ENCODE measurements at places on chromosomes 2 and 18. TPM values are rescaled to one million over a fixed set of nuclear protein-coding genes. Genes with fewer than 3 reads are reported as not detected.

SLC35F6 gene
- 38.8 TPM for total RNA-seq

SIGLEC15 gene
- total RNA-seq, result 0.46 TPM

PAIP2B gene
- 3.8 TPM for total RNA-seq

C2orf15 gene
- 0.33 TPM for total RNA-seq

CLEC4F gene
- total RNA-seq, result 0.29 TPM

TWIST2 gene
- 18.6 TPM for total RNA-seq

MALL gene
- total RNA-seq, result 38.8 TPM

TSN gene
- total RNA-seq, result 43.8 TPM

SPOPL gene
- total RNA-seq, result 34.2 TPM

DCDC2C gene
- not detected for total RNA-seq

USP37 gene
- total RNA-seq, result 11.7 TPM

ATOH8 gene
- 17.5 TPM for total RNA-seq

DNA sequence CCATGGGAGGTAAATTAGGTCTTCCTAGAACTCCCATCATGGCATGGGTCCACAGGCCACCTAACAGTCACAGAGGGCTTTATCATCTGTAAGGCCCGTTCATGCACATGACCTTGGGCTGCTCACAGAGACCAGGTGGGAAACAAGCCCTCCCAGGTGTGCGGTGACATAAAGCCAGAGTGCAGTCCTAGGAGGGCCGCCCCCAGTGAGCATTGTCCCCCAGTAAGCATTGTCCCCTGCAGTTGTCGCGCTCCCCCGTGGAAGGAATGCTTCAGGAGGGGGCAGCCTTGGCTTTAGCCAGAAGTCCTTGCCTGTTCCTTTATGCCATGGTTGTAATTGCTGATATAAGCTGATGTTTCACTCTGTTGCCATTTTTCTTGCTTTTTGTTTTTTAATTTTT is 41.7 kb upstream of the LYPD6B start:
- DNase-seq, result no peak

DNA sequence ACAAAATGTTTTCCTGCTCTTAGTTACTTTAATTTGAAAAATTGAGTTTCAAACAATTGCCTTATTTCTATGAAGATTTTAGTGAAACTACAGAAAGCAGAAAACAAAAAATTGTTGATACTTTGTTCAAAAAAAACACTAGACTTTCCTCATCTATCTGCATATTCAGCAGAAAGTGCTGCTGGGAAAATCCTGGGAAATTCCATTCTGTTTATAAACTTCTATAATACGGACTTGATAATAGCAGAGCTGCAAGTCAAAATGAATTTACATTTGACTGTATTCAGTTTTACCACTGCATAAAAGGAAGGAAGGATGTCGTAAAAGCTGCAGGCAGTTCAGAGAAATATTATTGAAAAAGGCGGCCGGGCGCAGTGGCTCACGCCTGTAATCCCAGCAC is 24.9 kb upstream of the ERICH2 start:
- no peak for DNase-seq

GRCh38 chr2:171146633-171147032 is 14.1 kb downstream of the TLK1 start:
- DNase-seq, result no peak

- peak; percentile 92 for DNase-seq
These were observed 63.4 kb downstream of the INPP4A start for GRCh38 chr2:98507891-98508708.

DNA sequence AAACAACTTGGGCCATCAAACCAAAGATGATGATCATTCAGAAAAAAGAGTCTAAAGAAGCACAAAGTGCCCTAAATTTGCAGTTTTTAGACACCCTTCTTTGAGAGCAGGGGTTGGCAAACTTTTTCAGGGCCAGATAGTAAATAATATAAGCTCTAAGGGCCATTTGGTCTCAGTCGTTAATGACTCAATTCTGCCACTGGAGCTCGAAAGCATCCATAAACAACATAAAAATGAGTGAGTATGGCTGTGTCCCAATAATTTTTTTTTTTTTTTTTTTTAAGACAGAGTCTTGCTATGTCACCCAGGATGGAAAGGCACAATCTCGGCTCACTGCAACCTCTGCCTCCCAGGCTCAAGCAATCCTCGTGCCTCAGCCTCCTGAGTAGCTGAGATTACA is 152.3 kb downstream of the DTNB start:
- DNase-seq, result no peak

DNA sequence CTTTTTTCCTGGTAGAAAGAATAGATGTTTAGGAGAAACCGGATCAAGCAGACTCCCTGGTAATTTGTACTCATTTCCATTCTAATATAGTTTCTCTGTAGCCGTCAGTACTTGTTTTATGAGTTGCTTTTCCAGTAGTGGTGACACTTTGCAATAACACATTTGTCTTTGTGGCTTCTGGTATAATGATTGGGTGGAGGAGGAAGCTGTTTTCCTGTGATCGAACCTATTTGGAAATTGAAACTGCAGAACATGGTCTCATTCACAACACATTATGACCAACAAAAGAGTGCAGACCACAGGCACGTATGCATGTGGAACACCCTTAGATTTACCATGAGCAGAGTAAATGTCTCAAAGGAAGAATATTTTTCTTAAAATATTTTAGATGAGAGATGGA is 7.6 kb upstream of the SERPINB12 start:
- no peak for DNase-seq

DNA sequence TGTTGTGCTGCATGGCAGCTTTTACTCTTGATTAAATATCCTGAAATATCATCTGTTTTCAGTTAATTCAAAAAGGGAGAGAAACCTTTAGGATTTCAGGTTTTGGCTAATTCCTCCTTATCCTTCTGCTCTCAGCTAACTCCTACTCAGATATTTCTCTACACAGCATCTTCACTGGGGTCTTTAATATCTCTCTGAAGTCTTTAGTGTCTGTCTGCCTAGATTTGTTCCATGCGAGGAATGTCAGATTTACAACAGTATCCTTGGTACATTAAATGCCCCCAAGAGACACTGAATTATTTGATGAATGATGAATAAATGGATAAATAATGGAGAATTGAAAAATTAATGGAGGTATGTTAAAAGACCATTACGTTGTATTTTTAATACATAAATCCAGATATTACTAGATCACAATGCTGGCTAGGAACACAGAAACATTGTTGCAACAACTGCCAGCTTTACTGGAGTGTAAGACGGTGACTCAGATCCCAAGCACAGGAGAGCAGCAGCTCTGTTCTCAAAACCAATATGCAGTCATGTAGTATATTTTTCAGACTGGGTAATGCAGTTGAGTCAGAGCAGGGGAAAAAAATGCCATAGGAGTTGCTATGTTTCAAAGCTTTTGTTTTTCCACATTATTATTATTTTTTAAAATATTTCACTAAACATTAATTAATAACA is 388.0 kb upstream of the SYT4 start:
- no peak for DNase-seq

GRCh38 chr2:119367472-119368099 is 809 bp downstream of the DBI start:
- DNase-seq, result peak; percentile 85

DNA sequence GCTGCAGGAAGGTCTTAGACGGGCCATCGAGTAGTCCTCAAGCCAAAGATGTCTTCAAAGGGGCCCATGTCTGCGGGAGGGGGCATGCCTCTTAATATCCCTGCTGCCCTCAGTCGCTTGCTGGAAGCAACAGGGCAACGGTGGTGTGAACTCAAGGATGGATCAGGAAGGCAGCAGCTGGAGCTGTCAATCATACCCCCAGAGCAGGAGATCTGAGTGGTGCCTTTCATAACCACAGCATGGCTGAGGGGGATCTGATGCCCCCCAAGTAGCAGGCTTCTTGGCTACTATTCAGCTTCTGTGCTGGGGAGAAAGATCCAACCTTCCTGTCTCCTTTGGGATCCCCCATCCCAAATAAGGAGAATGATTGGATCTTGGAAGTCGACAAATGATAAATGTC is 46.4 kb downstream of the INSIG2 start:
- DNase-seq, result no peak

DNA sequence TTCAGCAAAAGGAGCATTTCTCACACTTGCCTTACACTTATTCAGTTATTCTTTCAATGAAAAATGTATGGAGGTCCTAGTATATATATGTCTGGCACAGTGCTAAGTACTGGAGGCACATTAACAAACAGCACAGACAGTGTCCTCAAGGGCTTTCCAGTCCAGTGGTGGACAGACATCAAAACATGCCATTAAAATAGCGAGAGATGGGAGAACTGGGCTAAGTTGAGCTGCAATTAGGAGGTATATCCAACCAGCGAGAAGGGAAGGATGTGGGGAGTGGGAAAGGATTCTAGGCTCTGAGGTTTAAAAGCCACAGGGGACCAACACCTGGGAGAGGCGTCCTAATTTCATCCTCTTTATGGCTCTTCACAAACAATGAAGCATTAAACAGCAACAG is 127.5 kb upstream of the TTC39C start:
- no peak for DNase-seq

- peak; percentile 20 for DNase-seq
These were observed 216.5 kb downstream of the KLHL29 start for GRCh38 chr2:23601301-23601965.

DNA sequence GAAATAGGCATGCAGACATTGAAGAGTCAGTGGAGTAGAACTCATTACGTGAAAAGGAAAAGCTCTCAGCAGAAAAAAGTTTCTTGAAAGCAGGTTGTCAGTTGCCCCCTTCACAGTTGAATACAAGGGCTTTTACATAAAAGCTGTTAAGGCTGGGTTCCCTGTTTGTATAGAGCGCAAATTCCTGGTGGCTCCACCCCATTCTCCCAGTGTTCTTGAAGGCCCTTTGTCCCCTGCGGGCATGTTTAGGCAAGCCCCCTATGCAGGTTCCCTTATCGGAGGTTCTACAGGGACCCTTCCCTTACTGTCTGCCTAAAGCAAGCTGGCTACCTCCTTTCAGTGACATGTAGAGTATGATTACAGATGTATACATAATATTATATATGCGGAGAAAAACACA is 497.2 kb upstream of the SYT4 start:
- no peak for DNase-seq

GRCh38 chr18:76233876-76234675 is 261.0 kb downstream of the ZNF516 start:
- DNase-seq, result no peak

- DNase-seq, result no peak
These were observed 312.1 kb downstream of the TMX3 start for GRCh38 chr18:68402784-68403183.

DNA sequence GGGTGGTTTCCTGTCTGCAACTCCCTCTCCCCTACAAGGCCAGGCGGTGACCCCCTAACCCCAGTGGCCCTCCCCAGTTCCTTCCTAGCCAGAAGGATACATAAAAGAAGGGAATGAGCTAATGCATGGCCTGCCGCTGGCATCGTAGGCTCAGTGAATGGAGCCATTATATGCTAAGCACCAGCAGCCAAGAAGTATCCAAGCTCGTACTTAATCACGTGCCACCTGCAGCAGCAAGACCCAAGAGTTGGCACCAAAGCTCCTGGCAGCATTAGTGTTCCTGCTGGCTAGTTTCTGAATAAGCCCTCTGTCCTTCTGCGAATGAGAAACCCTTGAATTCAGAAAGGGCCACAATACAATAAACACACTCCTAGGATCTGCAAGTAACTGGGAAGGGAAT is 4.3 kb downstream of the DBI start:
- no peak for DNase-seq

DNA sequence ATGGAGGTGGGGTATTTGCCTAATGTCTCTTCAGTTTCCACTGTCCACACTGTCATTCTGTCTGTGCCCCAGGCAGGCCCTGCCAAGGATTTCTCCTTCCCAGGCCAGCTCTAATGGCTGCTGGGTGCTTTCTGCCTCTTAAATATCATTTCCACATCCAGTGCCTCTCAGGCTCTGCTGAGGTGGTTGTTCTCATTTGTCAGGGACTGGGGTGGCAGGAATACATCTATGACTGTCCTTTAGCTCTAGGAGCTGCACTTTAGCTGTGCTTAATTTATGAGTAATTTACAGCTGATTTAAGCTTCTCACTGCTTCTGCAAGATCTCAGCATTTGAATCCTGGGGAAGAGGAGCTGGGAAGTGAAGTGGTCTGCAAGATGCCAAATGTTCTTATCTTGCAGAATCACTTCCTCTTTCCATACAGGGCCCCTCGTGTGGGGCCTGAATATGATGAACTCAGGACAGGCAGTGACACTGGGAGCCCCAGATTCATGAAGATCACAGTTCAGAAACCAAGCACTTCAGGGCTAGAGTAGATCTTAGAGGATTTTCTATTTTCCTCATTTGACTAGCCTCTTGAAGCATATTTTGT is 150.2 kb downstream of the FSHR start:
- no peak for DNase-seq
